ENCODE measurements at places on chromosomes 4 and X.
A peak's percentile ranks its signal among the peaks of the same experiment; 100 is the strongest.

DNA sequence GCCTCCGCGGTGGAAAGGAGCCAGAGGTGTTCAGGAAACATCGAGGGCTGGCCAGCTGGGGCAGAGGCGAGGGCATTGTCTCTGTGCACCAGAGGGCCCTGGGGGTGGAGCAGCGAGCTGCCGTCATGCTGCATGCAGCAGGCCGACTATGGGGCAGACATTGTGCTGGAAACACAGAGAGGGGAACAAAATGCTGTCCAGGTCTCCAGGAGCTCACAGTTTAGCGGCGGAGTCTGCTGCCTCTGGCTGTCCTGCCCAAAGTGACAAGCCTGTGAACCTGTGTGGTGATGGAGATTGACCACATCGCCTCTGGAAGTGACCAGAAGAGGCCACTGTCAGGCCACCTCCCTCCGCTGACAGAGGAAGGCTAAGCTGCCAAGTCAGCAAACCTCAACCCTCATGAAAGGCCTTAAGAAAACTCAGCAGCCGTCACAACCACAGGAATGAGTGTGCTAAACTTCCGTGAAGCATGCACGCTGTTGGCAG, 20.1 kb upstream of the SASH3 start:
- DNase-seq, result peak; percentile 39

DNA sequence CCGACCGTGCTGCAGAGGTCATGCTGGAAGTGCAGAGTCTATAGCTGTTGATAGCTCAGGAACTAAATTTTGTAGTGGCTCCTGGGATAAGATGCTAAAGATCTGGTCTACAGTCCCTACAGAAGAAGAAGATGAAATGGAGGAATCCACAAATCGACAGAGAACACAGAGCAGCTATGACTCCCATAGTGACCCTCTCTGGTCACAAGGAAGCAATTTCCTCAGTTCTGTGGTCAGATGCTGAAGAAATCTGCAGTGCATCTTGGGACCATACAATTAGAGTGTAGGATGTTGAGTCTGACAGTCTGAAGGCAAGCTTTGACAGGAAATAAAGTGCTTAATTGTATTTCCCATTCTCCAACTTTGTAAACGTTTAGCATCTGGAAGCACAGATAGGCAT, 8.8 kb downstream of the MANBA start:
- no peak for DNase-seq

DNA sequence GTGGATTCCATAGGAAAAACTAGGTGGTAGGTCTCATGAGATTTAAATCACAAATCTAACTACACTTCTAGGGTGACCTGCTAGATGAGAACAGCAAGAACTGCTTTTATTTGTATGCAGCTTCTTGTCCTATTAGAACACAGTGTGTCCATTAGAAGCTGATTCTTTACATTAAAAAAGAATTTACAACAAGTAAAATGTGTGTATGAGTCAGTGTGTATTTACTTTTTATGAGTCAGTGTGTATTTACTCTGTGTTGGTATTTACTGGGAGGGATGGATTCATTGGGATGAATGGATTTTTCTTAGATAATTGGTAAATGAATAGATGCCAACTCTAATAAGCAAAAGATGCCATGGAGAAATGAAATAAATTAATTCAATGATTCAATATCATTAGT, 40.6 kb upstream of the XPNPEP2 start:
- no peak for DNase-seq

- DNase-seq, result peak; percentile 4
Observed at GRCh38 chr4:76377911-76378310, 43.0 kb downstream of the CCDC158 start.

DNA sequence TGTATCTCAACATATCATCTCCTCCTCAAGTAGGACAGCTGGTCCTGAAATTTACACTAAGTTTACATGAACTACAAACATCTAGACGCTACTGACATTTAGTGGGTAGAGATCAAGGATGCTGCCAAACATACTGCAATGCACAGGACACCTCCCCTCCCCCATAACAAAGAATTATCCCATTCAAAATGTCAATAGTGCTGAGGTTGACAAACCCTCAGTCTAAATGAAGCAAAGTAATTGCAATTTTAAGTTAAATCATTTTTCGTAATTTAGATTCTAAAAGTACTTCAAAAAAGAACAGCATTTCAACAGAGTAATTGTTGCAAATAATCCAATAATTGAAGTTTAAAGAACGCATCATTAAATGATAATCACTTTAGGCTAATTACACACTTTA, 1.2 kb downstream of the PRMT9 start:
- no peak for DNase-seq

DNA sequence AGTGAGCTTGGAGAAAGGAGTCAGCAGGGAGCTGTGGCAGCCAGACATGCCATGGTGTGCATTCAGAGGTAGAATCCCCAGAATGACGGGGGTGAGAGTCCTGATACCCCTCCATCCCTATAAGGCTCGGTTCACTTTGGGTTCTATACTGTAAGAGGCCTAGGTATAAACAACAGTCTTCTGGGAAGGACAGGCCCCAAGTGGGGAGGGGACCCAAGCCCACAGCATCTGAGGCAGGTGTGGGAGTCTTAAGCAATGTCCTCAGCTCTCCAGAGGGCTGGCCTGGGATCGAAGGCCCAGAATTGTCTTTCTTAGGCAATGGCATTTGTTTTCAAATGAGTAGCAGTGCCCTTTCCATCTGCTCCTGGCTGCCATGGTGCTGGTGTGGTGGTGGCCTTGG, 50.2 kb upstream of the MAMLD1 start:
- DNase-seq, result no peak

GRCh38 chr4:150986085-150986484, 29.0 kb downstream of the LRBA start:
- DNase-seq, result no peak

- DNase-seq, result no peak
Observed at GRCh38 chr4:173666-174314, 49.5 kb downstream of the ZNF718 start.

DNA sequence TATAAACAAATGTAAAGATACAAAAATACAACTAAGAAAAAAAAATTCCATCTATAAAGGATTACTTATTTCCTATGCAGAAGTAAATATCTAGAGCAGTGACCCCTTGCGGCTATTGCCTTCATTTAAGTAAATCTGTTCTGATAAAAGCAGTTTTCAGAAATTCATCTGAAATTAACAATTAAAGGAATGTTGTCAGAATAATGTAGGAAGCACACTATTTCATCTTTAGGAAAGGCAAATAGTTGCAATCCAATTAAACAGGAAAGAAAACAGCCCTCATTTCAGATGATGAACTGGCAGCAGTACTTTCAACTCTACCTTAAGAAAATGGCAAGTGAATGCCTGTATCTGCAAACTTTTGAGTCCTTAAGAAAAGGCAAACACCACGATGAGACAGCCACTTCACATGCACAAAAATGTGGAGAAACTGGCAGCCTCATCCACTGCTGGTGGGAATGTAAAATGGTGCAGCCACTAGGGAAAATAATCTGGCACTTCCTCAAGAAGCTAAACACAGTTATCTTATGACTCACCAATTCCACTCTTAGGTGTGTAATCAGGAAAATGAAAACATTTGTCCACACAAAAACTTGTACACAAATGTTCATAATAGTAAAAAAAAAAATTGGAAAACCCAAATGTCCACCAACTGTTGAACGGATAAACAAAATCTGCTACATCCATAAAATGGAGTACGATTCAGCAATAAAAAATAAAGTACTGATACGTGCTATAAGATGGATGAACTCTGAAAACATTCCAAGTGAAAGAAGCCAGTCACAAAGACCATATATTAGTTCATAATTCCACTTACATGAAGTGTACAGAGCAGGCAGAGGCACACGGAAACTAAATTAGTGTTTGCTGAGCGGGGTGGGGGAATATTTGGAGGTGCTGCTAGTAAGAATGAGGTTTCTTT, 2.0 kb upstream of the THAP9 start:
- no peak for DNase-seq

- DNase-seq, result no peak
Observed at GRCh38 chr4:161291222-161291621, 872.6 kb downstream of the FSTL5 start.

DNA sequence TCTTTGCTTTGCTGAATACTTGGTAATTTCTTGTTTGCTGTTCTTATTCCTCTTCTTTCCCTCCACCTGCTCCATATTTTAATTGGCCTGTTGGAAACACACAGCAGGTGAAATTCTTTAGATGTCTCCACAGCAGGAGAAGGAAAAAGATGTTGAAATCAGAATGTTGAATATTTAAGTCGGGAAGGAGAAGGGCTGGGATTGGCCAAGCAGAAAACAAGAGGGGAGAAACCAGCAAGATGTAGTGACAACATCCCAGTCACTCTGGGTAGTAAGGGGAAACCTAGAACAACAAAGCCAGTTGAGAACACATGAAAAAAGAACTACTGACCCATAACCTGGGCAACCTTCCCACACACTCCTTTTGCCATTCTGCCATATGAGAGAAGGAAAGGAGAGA, 37.3 kb upstream of the STAG2 start:
- no peak for DNase-seq

DNA sequence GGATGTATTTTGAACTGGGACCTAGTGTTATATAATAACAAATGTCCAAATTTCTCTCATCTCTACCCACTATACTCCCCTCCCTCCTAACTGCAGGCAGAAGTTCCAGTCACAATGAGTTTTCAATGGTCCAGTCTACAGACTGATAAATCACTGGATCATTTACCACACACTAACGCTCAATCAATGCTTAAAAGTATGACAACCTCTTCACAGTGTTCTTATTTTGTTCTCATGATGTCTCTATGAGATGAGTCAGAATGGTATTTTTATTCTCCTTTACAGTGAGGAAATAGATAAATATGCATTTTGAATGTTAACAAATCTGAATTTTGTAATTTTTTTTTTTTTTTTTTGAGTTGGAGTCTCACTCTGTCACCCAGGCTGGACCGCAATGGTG, 83.7 kb upstream of the ETNPPL start:
- DNase-seq, result no peak

DNA sequence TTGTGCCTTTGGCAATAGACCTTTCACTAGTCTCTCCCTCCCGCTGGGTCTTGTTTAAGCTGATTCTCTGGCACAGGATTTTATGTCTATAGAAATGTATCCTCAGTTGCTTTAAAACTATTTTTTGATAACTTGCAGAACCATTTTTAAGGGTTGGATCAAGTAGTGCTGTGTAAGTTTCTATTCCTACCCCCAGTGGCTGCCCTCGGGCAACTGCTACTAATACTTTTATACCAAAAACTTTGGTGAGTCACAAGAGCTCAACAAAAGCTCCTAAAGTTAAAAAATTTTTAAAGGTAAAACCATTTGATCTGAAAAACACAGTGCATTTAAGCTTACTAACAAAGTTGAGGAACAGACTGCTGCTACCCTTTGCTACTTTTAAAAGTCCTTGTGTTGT, 1460.6 kb upstream of the PCDH7 start:
- DNase-seq, result no peak

GRCh38 chr4:148162991-148163390, 279.2 kb downstream of the NR3C2 start:
- DNase-seq, result no peak

DNA sequence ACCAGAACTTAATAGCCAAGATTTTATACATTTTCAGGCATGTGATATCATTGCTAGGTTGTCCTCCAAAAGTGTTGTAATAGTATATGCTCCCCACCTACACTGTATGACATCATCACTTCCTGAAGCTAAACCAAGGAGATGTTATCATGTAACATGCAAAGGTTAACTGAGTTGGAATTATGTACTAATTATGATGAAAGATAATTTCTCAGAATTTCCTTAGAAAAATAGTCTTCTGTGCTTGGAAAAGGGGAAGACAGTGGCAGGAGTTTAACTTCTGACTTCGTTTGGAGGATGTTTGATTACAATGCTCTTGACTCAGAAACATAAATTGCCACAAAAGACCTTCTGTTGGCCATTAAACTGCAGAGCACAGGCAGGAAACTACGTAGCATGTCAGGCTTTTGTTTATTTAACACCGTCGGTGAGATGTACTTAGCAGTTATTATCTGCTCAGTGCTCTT, 83.6 kb upstream of the GUCY1A1 start:
- DNase-seq, result no peak

GRCh38 chr4:17232566-17233253, 279.2 kb downstream of the QDPR start:
- no peak for DNase-seq

DNA sequence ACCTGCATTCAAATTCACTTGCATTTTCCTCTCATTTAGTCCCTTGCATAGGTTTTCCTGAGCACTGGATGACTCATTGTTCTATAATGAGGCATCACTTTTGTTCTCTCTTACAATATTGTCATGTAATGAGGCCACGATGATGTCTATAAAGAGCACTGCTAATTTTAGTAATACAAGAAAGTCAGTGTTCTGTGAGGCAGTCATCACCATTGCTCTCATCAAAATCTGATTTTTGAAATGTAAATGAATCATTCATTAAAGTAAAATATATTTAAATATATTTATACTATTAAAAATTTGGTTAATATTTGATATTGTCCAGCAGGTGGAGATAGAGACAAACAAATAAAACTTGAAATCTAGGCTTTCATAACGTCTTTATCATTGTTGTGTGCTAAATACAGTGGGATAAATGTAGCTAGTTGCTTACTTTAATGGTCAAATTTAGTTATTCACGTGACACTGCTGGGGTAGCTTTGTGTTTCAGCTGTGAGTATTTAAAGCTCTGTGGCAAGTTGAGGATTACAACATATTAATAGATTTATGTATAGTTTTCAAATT, 15.4 kb downstream of the HMGB2 start:
- no peak for DNase-seq

DNA sequence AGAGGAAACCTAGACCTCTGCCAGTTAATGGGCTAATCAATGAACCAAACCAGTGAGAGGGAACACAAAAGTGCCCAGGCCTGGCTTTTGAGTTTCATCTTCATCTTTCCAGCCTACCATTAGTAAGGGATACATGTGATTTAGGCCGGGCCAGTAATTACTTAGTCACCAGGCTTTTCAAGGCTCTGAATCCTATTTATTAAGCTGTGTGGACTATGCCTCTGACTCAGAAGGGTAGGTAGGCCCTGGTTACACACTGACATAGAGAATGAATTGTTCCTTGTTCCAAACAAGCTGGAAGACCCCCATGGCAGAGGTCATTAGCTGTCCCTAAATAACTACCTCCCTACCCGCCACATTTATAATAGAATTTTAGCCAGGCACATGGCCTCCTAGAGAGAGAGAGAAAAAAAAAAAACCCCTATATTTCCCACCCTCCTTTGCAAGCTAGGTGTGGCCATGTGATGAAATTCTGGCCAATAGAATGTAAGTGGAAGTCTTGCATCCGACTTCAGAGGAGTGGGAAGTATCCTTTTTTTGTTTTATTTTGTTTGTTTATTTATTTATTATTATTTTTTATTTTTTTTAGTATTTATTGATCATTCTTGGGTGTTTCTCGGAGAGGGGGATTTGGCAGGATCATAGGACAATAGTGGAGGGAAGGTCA, 112.3 kb upstream of the BCOR start:
- DNase-seq, result no peak

- DNase-seq, result no peak
Observed at GRCh38 chrX:2705046-2705832, 14.1 kb downstream of the CD99 start.

- DNase-seq, result no peak
Observed at GRCh38 chrX:46713672-46714490, 45.0 kb downstream of the SLC9A7 start.

All from activated T-helper 9 cell treated with anti-CD3 and anti-CD28 coated beads, Interleukin-2, amount 50 U/mL, for 16 hours (primary cell).